ENCODE measurements at places on chromosomes 2 and 18.

- no peak for DNase-seq
Observed at GRCh38 chr2:10222-10875, 36.0 kb downstream of the FAM110C start.

GRCh38 chr18:24935896-24936295 is 416.1 kb downstream of the ZNF521 start:
- no peak for DNase-seq

DNA sequence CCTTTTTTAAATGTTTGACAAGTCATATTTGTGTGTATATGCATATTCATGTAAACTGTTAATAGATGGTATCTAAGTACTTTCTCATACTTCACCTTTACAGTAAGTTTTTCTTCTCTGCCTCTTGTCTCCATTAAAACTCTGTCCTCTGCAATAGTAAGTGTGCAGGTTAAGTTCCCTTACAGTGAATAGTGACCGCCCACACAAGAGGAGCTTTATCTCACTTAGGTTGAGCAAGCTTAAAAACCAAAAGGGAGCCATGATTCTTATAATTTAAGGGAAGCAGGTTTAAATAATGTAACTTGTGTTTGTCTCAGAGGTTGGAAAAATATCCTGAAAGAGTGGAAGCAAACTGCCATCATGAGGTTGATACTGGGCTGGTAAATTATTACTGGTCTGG is 61.3 kb downstream of the MRPS9 start:
- DNase-seq, result no peak

DNA sequence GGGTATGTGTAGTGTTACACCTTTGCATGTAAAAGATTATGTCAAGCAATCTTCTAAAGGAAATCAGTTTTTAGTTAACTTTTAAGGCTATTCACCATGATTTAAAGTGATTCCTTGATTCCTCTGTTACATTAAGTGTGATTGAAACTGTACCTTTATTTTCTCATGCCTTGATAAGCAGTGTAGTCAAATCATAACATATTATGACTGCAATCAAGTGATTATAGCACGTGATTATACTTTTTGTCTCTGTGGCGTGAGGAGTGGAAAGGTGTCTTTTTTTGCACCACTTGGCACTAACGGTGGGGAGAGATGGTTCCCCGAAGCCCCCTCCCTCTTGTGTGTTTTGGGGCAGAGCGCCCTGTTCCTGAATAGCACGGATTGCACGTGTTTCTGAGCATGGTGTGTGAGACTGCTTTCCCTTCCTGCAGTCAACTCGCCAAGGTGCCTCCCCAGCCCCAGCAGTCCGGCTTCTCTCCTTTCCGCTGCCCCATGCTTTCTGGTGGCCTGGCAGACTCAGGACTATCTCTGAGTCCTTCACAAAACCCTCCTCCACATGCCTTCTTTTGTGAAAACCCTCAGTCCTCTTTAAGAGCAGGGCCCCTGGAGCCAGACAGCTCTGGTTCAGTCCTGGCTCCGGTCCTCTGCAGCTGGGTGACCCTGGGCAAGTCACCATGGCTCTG is 68.4 kb downstream of the AGAP1 start:
- no peak for DNase-seq

- DNase-seq, result no peak
Observed at GRCh38 chr18:65792456-65793074, 41.8 kb downstream of the CDH7 start.

- no peak for DNase-seq
Observed at GRCh38 chr2:26462100-26462499, 15.8 kb downstream of the OTOF start.

DNA sequence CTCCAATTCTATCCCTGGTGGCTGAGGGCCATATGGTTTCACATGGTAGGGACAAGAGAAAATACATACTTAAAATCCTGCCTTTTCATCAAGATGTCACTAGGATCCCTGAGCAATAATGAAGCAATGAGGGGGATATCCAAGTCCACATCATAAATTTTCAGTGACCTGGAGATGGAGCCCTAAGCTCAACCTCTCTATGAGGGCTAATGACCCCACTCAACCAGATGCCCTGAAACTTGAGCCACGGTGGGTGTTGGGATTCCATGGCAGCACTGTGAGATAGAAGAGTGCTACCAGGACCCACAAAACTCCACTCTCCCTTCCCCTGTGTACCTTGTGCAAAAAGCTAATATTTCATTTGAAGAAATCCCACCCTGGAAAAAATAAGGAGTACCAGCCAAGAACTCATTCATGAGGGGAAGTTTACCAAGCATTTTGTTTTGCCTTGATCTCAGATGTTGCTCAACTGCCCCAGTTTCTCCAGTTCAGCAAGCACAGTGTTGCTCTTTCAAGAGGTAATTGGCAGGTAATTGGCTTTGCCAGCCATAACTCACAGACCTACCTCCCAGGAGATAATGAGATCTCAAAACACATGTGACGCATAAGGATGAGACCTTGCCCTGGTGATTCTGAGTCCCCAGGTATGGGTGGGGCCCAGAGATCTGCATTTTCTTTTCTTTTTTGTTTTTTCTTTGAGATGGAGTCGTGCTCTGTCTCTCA is 51.0 kb upstream of the TTC39C start:
- no peak for DNase-seq

GRCh38 chr2:239161711-239162140 is 239.1 kb downstream of the HDAC4 start:
- no peak for DNase-seq

GRCh38 chr18:3914109-3914508 is 464.1 kb downstream of the TGIF1 start:
- DNase-seq, result no peak

- DNase-seq, result no peak
Observed at GRCh38 chr2:64062840-64063239, 43.6 kb upstream of the VPS54 start.

Data from stimulated activated CD4-positive, alpha-beta T cell treated with anti-CD3 and anti-CD28 coated beads, Interleukin-12 subunit alpha, Interleukin-12 subunit beta, amount 100 ng/mL, for 48 hours (primary cell).